ENCODE measurements at places on chromosomes 5 and 9.

DNA sequence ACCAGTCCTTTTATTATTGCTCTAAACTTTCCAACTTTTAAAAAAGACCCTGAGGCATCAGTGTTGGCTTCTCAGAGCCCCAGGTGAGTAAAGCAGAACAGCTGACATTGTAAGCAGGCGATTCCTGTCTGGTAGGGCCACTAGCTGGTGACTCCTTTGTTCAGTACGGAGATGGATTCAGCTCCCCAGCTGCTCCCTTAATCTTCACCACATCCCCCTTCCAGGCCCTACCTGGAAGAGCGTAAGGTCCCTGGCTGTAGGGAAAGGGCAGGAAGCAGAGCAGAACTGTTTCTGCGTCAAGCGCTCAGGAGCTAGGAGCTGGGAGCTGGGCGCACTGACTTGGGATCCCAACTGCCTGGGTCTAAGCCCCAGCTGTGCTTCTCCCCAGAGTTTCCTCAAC, 203.7 kb upstream of the TAS2R1 start:
- DNase-seq: no peak

GRCh38 chr9:131098391-131099101, 2.2 kb downstream of the AIF1L start:
- DNase-seq: no peak

GRCh38 chr5:143543358-143544255, 140.1 kb upstream of the NR3C1 start:
- DNase-seq: no peak

- DNase-seq: no peak
Measured at GRCh38 chr5:134451936-134452505, 40.3 kb upstream of the CDKN2AIPNL start.

DNA sequence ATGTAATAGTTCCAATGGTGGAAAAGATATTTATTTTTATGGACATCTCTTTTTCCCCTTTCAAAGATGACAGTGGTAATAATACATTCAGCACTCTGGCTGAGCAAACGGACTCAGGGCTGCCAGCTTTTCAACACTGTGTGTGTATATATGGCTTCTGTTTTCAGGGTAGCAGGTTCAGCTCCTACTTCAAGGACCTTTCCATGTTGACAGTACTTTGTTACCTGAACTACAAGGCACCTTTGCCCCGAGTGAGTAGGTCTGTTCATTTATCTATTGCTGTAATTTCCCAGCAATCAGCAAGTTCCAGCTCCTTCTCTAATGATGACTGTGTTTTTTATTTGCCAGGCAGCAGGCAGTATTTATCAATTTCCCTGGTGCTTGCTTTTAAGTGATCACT, 387.4 kb upstream of the KIF2A start:
- no peak for DNase-seq

GRCh38 chr5:127097278-127097677, 24.0 kb upstream of the C5orf63 start:
- DNase-seq: no peak

All from SIG-M5 (cell line).